IPS DF 6.9 (cell line): ENCODE measurements at places on chromosomes 3 and 15.

GRCh38 chr15:91894606-91895005, 41.1 kb downstream of the SLCO3A1 start:
- no peak overlapping the region for H3K27ac ChIP-seq
- no peaks in the 10 kb centered on the region for H3K27me3 ChIP-seq
- H3K36me3 ChIP-seq = no peaks in the 10 kb centered on the region
- H3K4me1 ChIP-seq = peaks cover 1% of the 10 kb centered on the region; the same call in 1 of the 2 replicates
- DNase-seq = no peak

- H3K27ac ChIP-seq = no peak overlapping the region
- H3K4me3 ChIP-seq = no peak overlapping the region
- H3K36me3 ChIP-seq = no peaks in the 10 kb centered on the region; the same call in 1 of the 2 replicates
- no peaks in the 10 kb centered on the region for H3K27me3 ChIP-seq
- no peaks in the 10 kb centered on the region for H3K4me1 ChIP-seq
Measured at GRCh38 chr3:14548321-14548729, 8.2 kb upstream of the GRIP2 start.

DNA sequence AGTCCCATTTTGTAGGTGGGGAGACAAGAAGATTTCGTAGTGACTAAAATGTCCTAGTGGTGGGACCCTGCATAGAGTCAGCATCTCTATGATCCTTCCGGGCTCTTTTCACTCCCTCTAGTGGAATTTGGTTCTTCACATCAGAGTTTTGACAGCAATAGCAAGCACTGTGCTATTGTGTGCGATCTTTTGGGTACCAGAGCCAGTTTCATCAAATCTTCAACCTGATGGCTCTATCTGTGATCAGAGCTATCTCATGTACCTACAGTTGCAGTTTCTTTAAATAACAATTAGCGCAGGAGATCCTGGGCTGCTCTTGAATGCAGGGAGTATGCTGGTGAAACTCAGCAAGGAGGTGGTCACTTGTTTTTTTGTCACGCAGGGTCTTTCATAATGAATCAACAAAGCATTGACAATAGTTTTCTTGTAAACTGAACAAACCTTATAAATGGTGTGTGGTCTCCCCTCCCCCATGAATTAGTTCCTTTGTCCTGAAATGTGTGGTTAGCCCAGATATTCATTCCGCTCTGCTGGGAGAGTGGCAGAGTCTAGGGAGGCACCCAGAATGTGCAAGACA, 257.2 kb upstream of the SOX2 start:
- H3K27ac ChIP-seq = no peak overlapping the region
- no peaks in the 10 kb centered on the region for H3K27me3 ChIP-seq
- no peaks in the 10 kb centered on the region for H3K4me1 ChIP-seq
- no peak for DNase-seq
- no peak overlapping the region for H3K4me3 ChIP-seq

DNA sequence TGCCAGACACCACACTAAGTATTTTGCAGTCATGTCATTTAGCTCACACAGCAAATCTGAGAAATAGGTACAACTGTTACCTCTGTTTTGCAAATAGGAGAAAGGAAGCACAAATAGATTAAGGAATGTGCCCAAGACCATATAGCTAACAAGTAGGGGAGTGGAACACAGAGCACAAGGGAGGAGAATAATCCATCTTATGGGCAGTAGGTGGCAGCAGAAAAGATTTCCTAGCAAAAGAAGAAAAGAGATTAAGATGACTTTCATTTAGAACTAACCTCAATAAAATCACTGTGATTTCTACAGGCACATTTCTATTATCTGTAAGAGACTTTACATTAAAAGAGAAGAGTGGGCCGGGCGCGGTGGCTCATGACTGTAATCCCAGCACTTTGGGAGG, 49.1 kb downstream of the NR1I2 start:
- H3K4me1 ChIP-seq = peaks cover 1% of the 10 kb centered on the region; the same call in 1 of the 2 replicates
- no peaks in the 10 kb centered on the region for H3K27me3 ChIP-seq
- H3K36me3 ChIP-seq = no peaks in the 10 kb centered on the region
- H3K27ac ChIP-seq = no peak overlapping the region

DNA sequence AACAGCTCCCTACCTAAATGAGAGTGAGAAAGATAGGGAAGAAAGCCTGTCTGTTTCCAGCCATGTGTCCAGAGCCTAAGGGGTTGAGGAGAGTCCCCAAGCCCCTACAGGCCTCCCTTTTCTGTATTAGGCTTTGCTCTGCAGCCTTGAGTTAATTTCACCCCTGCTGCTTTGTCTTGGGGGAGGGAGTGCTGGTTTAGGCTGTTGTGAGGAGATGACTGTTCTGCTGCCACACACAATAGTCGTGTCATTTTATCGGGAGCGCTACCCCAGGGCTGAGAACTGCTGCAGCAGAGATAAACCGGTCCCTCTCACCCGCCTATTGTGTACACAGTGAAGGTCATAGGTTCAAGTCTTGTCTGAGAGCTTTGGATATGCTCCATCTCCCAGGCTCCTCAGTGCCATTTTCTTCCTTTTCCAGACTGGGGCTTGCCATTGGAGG, 1.4 kb downstream of the ZNF609 start:
- H3K4me1 ChIP-seq = no peaks in the 10 kb centered on the region; the same call in 1 of the 2 replicates
- H3K36me3 ChIP-seq = no peaks in the 10 kb centered on the region
- no peak overlapping the region for H3K27ac ChIP-seq
- DNase-seq = no peak

GRCh38 chr15:57302640-57303257, 73.6 kb upstream of the CGNL1 start:
- no peaks in the 10 kb centered on the region for H3K36me3 ChIP-seq
- no peak overlapping the region for H3K27ac ChIP-seq
- DNase-seq = no peak
- no peaks in the 10 kb centered on the region for H3K27me3 ChIP-seq

DNA sequence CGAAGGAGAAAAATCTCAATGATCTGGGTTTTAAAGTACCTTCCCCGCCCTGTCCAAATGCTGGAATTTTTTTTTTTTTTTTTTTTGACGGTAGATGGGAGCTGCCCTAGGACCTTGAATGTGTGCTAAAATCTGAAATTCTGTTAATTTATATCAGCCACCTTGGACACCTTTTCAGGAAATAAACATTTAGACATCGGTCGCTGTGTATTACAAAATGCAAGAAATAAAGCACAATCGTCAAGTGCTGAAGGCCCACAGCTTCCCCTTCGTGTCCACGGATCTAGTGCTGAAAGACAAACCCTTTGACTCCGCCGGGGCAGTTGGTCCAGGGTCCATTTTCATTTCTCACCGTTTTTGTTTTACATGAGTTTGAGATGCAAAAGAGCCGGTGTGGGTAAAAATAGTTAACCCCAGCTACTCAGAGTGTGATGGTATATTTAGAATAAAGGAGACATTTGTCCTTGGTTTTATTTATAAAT, 90.2 kb upstream of the CHD2 start:
- H3K27me3 ChIP-seq = no peaks in the 10 kb centered on the region
- H3K27ac ChIP-seq = peak overlapping the region; percentile 11
- peaks cover 4% of the 10 kb centered on the region; the same call in 1 of the 2 replicates for H3K4me1 ChIP-seq
- DNase-seq = no peak
- peak overlapping the region; percentile 51; the same call in 1 of the 2 replicates for H3K4me3 ChIP-seq
- H3K36me3 ChIP-seq = no peaks in the 10 kb centered on the region

DNA sequence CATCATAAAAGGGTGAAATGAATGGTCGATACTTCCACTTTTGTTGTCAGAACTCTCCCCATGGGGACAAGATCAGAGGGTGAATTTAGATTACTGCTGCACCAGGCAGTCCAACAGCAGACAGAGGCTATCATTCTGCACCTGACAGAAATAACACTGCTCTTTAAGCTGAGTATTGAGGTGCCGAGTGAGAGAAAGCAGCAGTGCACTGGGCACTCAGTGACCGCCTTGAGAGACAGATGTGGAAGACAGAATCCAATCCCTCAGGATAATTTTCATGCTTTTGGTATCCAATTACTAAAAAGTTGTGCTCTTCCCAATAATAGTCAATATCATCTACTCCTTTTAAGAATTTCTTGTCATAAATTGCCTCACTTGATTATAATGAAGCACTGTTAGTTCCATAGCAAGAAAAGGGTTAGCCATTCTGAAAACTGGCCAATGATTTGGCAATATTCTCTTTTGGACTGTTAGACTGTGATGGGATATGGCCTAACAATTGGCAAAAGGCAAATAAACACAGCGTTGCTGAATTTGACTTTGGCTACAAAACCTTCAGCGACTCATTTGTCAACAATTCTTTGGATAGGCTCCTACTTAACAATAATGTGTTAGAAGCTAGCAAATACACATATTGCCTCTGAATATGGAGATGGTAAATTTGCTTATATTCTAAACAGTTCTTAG, 5.5 kb downstream of the FGF7 start:
- no peaks in the 10 kb centered on the region for H3K27me3 ChIP-seq
- H3K4me1 ChIP-seq = no peaks in the 10 kb centered on the region
- H3K36me3 ChIP-seq = no peaks in the 10 kb centered on the region

GRCh38 chr15:52220251-52220650, 29.1 kb upstream of the GNB5 start:
- H3K36me3 ChIP-seq = peaks cover 20% of the 10 kb centered on the region; the same call in 1 of the 2 replicates
- no peak overlapping the region for H3K27ac ChIP-seq
- no peak for DNase-seq
- H3K4me3 ChIP-seq = no peak overlapping the region
- H3K27me3 ChIP-seq = no peaks in the 10 kb centered on the region

DNA sequence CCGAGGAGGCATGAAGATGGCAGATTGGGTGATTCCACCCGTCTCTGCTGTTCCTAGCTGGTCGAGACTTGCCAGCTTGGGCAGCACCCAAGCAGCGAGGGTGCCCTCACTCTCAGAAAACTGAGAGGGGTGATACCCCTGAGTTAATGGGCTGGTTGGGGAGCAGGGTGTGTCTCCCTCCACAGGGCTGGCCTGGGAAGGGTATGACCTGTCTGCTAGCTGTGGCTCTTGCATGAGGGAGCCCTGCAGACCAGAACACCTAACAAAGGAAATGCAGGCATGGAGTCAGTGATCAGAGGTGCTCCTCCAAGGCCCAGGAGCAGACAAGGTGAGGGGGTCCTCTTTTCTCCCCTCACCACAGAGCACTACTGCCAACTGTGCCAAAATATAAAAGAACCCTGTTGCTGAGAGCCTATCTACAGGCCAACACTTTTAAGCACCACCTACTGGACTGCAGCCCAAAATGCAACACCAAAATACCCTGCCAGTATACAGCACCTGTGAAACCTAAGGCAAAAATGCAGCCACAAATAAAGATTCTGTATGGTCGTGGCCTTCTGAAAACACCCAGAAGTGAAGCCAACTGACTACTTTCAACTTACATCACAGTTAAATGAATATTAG, 35.8 kb upstream of the PPM1L start:
- H3K27me3 ChIP-seq = no peaks in the 10 kb centered on the region
- H3K4me1 ChIP-seq = no peaks in the 10 kb centered on the region
- H3K36me3 ChIP-seq = no peaks in the 10 kb centered on the region
- DNase-seq = peak; percentile 5
- H3K27ac ChIP-seq = no peak overlapping the region

GRCh38 chr3:30696896-30697295, 90.5 kb downstream of the TGFBR2 start:
- no peaks in the 10 kb centered on the region for H3K27me3 ChIP-seq
- no peak for DNase-seq
- no peak overlapping the region for H3K4me3 ChIP-seq
- no peak overlapping the region for H3K27ac ChIP-seq

GRCh38 chr3:10408680-10409079, 87.8 kb upstream of the SEC13 start:
- no peak for DNase-seq
- H3K36me3 ChIP-seq = no peaks in the 10 kb centered on the region
- no peak overlapping the region for H3K4me3 ChIP-seq
